ENCODE measurements at places on chromosomes 11 and 22.
A peak's percentile ranks its signal among the peaks of the same experiment; 100 is the strongest.

GRCh38 chr11:60589611-60590010 is 74.4 kb downstream of the MS4A13 start:
- DNase-seq = no peak

DNA sequence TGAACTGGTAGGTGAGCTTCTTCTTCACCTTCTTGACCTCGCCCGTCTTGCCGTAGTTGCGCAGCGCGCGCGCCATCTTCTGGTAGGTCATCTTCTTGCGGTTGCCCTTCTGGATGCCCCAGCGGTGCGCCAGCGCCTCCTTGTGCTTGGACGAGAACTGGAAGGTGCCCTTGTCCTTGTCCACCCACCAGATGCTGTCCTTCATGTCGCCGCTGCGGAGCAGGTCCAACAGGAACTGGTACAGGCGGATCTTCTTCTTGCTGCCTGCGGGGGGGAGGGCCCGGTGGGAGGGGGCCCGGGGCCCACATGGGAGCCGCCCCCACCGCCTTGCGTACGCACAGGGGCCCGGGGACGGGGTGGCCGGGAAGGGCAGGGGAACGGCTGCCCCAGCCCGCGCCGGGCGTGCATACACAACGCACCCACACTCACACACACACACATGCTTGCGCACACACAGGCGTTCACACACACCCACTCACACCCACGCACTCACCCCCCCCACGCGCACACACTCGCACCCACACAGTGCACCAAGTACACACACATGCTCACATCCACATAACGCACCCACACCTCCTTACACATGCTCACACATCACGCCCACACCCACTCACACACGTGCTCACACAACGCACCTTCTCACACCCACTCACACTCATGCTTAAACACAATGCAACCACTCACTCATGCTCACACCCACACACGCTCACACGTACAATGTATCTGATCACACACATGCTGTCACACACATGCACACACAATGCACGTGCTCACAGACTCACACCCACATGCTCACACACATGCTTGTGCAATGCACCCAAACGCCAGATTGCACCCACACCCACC is 3.0 kb upstream of the MYBPC3 start:
- DNase-seq = peak; percentile 94

- DNase-seq = no peak
These were observed 138.9 kb downstream of the LARGE1 start for GRCh38 chr22:33781411-33781810.

DNA sequence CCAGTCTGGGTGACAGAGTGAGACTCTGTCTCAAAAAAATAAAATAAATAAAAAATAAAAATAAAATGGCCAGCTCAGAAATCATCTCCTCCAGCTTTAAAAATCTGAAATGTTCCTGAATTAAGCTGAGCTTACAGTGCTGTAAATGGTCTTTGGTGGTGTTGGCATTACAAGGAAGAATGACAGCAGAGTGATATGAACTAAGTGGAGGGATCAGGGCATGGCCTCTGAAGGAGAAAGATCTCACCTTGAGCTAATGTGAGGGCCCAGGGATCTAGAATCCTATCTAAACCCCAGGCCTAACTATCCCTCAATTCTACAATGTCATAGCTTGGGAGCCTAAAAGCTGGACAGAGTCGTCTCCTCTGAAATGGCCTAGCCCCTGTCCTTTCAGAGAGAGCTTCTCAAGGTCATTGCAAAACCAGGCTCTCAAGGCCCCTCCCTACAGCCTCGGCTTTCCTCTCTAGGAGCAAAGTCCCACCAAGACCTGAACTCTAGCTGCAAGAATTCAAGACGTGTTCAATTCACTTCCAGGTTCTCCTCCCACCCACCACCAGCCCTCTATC is 345.4 kb downstream of the BUD13 start:
- no peak for DNase-seq

DNA sequence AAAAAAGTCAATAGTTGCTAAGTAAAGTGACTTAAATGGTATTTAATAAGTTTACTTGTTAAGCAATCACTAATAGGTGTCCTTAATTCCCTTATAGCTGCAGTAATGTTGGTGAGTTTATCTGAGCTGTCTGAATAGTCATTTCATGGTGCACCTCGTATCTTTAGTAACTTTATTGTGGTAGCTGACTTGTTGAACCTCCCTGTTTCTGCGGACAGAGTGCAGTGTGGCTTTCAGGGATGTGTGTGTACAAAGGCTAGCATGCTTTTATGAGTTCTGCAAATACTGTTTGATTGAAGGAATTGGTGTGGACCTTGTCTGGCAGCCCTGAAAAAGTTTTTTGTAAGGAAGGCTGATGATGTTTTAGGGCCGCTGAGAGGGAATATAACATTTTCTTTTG is 2.6 kb downstream of the ZNRF3 start:
- no peak for DNase-seq

DNA sequence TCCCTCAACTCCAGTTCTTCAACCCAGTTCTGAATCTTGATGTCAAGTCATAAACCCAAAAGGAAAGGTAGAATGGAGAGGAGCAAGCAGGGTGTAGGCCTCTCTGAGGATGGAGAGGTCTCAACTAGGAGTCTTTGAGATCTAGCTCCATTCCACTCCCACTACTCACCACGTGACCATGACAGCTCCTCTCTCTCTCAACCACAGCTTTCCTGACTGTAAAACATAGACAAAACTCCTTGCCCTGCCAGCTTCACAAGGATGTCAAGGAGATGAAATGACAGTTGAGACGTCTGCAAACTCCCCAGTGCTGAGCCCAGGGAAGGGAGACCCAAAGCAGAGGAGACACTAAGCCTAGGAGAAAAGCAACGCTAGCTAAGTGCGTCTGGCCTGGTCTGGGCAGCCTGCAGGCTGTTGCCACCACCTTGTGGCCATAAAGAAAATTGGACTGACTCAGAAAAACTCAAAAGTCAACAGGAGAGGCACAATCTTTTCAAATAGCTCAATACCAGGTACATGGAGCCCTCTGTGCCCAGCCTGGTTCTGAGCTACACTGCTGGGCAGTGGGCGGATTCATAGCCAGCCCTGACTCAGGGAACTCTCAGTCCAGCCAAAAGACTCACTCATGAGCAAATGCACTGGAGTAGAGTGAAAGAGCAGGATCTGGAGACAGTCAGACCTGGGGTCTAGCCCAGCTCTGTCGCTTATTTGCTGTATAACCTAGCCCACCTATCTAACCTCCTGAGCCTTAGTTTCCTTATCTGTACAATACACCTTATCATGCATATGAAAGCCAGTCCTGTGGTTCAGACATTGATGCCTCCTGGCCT is 3.4 kb downstream of the CLPB start:
- no peak for DNase-seq

- DNase-seq = no peak
These were observed 1.8 kb downstream of the CD82 start for GRCh38 chr11:44566952-44567875.

DNA sequence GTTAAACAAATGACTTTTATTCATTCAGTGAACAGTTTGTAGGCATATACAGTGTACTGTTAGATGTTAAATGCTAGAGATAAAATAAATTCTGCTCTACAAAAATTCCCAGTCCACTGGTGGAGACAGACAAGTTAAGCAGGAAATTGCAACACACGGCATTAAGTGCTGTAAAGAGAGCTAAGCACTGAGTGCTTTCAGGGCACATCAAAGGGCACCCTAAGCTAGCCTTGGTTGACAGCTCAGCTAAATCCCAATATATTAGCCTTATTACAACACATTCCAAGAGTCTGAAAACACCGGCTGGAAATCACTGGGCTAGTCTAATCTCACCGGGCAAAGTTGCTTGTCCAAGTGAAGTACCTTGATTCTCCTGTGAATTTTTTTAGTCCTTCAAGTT is 55.1 kb downstream of the NOX4 start:
- DNase-seq = no peak

GRCh38 chr11:43403357-43404231 is 44.9 kb downstream of the TTC17 start:
- DNase-seq = no peak

DNA sequence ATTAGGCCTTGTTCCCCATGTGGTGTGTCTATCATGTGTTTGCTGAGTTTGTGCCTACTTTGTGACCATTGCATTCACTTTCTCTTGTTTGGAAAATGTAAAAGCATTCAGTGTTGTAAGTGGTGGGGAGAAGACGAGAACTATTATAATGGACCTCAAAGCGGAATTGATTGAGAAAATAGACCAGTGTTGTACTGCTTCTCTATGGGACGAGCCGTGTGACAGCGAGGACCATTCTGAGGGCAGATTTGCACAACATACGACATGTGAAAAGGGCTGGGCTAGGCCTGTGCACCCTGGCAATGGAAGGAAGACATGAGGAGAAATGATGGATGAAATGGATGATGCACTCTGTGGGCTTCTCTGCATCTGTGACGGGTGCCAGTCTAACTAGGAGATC is 233.5 kb downstream of the DSCAML1 start:
- no peak for DNase-seq

DNA sequence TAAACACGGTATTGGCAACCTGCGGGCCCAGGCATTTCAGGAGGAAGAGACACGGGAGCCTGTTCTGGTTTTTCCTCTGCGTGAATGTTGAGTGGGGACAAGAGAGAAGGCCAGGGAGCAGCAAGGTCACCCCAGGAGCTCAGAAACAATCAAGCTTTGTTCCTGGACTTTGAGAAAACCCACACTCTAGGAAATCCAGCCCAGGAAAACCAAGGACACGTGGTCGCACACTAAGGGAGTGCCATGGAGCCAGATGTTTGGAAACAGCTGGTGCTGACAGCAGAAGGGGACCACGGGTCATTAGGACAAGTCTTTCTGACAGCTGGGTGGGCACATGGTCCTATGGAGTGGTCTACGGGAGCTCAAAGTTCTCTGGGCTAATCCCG is 44.1 kb downstream of the MYH9 start:
- no peak for DNase-seq

- no peak for DNase-seq
These were observed 336.5 kb downstream of the MIAT start for GRCh38 chr22:26993886-26994285.

DNA sequence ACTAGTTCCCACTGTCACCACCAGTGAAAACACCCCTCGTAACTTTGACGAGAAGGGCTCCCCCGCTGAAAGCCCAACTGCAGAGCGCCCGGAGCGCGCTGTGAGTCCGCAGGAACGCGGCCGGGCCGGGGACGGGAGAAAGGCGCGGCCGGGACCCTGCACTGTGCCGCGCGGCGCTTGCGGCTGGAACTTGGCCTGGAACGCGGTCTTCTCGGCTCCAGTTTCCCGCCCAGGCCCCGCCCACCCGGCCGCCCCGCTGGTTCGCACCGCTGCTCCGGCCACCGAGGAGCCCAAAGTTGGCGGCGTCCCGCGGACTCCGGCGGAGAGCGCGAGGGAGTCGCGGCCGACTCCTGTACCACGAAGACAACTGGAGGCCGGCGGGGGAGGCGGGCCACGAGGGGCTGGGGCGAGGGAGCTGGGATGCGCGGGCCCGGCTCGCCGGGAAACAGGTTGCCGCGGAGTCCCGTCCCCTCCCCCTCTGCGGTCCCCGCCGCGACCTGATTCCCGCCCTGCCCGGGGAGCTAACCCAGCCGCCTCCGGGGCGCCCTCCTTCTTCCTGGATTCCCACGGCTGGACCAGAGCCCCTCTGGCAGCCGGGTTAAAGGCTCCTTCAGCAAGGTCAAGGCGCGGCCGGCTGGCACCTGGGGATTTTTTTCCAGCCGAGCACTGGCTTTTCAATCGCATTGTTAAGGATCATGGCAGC is 3.4 kb downstream of the TENM4 start:
- DNase-seq = no peak

GRCh38 chr11:1055990-1056771 is 18.5 kb upstream of the MUC2 start:
- peak; percentile 74 for DNase-seq
